ENCODE measurements at places on chromosomes 13 and 19.

- peak; percentile 58 for DNase-seq
Measured at GRCh38 chr19:10431943-10432735, 11.8 kb downstream of the PDE4A start.

GRCh38 chr13:112366907-112367646 lies 9.1 kb upstream of the SPACA7 start:
- DNase-seq = no peak

DNA sequence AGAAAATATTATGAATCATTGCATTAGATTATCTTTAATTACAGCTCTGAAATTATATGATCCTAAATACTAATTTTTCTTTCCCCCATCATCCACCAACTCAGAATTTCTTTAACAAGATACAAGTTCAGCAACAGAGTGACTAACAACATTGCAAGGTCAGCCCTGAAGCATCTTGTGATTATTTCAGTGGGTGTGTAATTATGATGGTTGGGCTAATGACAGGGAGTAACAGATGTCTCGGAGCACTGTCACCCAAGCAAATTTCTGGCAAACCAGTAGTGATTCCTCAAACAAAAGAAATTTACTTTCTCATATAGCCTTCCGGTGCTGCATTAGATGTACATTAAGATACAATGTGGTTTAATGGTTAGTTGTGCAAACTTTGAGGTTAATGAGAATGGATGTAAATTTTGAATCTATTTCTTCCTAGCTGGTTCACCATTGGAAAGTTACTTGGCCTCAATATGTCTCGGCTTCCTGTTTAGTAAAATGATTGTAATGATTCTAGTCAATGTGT lies 238.9 kb downstream of the ITGBL1 start:
- DNase-seq = no peak

GRCh38 chr13:61592489-61592888 lies 176.8 kb upstream of the PCDH20 start:
- DNase-seq = no peak

GRCh38 chr19:291006-291521 lies at the start of gene PLPP2:
Gene PLPP2 (minus strand): TSS chr19:291403. CDS start chr19:291336, 67 bp downstream.
- DNase-seq = no peak

GRCh38 chr13:40494946-40495620 lies 171.4 kb downstream of the FOXO1 start:
- no peak for DNase-seq

GRCh38 chr13:27170516-27171243 lies 931 bp downstream of the USP12 start:
- peak; percentile 28 for DNase-seq

Data from T-helper 1 cell (primary cell).